ENCODE measurements at places on chromosomes 4 and X. TPM values are rescaled to one million over a fixed set of nuclear protein-coding genes. Genes with fewer than 3 reads are reported as not detected.

IL13RA2 gene
- total RNA-seq: 15.4 TPM

C4orf50 gene
- total RNA-seq: not detected

RIPPLY1 gene
- total RNA-seq: 0.13 TPM

GAGE2A gene
- not detected for total RNA-seq

GALNT7 gene
- total RNA-seq: 24.7 TPM

FAM156B gene
- total RNA-seq: 6.8 TPM

IGFBP7 gene
- 92.9 TPM for total RNA-seq

PGK1 gene
- total RNA-seq: 339 TPM

PLAC8 gene
- 4.4 TPM for total RNA-seq

TRPC5OS gene
- total RNA-seq: not detected

NXF2 gene
- not detected for total RNA-seq

ATG4A gene
- 12.4 TPM for total RNA-seq

FHIP1A gene
- 25.2 TPM for total RNA-seq

BEX2 gene
- 46.6 TPM for total RNA-seq

VSIG1 gene
- total RNA-seq: 0.26 TPM

LINC00632 gene
- total RNA-seq: 0.53 TPM

CXCL1 gene
- 4.2 TPM for total RNA-seq

GPR173 gene
- total RNA-seq: not detected

POLN gene
- total RNA-seq: 1.6 TPM

COL4A6 gene
- 21.1 TPM for total RNA-seq

HOPX gene
- 30.8 TPM for total RNA-seq

SPATA4 gene
- 0.13 TPM for total RNA-seq

PRR32 gene
- not detected for total RNA-seq

CACNA1F gene
- under 0.01 TPM for total RNA-seq

USP26 gene
- not detected for total RNA-seq

TLL1 gene
- total RNA-seq: 0.53 TPM

GABRB1 gene
- not detected for total RNA-seq

RGS12 gene
- total RNA-seq: 34.2 TPM

Data from bronchial epithelial cell (primary cell).